Articular chondrocyte of knee joint (primary cell): ENCODE measurements at places on chromosomes 6 and 20. TPM values are rescaled to one million over a fixed set of nuclear protein-coding genes. Genes with fewer than 3 reads are reported as not detected.

Gene BNIP5
- not detected in 2 replicates for total RNA-seq

Gene C20orf173
- not detected in 2 replicates for total RNA-seq

Gene PLEKHG1
- 0.91 and 2.3 TPM in 2 replicates for total RNA-seq

Gene PSMB9
- 19.3 and 23.8 TPM in 2 replicates for total RNA-seq

Gene HACE1
- 17.2 and 19.5 TPM in 2 replicates for total RNA-seq

Gene CDH22
- not detected in 2 replicates for total RNA-seq

Gene OR12D3
- not detected in 2 replicates for total RNA-seq

Gene ULBP3
- 20.3 and 21.7 TPM in 2 replicates for total RNA-seq

Gene ZC3H12D
- total RNA-seq: 0.65 and 1.3 TPM in 2 replicates

Gene TSBP1
- total RNA-seq: not detected in 2 replicates

Gene DSP
- 1.3 and 4.6 TPM in 2 replicates for total RNA-seq

Gene CCDC170
- 2.7 and 2.8 TPM in 2 replicates for total RNA-seq

Gene FAM162B
- total RNA-seq: not detected in 2 replicates

Gene GABBR1
- total RNA-seq: 13.7 and 19.1 TPM in 2 replicates

Gene SLC22A7
- not detected in 2 replicates for total RNA-seq

Gene ZBTB46
- total RNA-seq: 3.5 and 4.4 TPM in 2 replicates

Gene OR2J3
- not detected in 2 replicates for total RNA-seq

Gene MAP1LC3A
- total RNA-seq: 22.7 and 30.8 TPM in 2 replicates

Gene PRR18
- total RNA-seq: 0.13 TPM in 1 of 2 replicates, not detected in the other

Gene PAX1
- total RNA-seq: not detected in 2 replicates

Gene LRRC73
- total RNA-seq: 0.32 and 0.39 TPM in 2 replicates

Gene MEI4
- under 0.01 TPM in 2 replicates for total RNA-seq

Gene THEMIS
- not detected in 2 replicates for total RNA-seq

Gene SLC22A16
- total RNA-seq: not detected in 2 replicates

Gene TREM1
- total RNA-seq: 0.13 and 0.65 TPM in 2 replicates

Gene ZFP57
- total RNA-seq: not detected in 2 replicates

Gene FNDC1
- 30.5 and 34.9 TPM in 2 replicates for total RNA-seq
